CD4-positive, alpha-beta T cell treated with Interleukin-6 for 4 hours (primary cell): ENCODE measurements at places on chromosomes 16 and 17.

GRCh38 chr17:59837308-59838051 lies 55.3 kb downstream of the TUBD1 start:
- peak; percentile 77 for DNase-seq

DNA sequence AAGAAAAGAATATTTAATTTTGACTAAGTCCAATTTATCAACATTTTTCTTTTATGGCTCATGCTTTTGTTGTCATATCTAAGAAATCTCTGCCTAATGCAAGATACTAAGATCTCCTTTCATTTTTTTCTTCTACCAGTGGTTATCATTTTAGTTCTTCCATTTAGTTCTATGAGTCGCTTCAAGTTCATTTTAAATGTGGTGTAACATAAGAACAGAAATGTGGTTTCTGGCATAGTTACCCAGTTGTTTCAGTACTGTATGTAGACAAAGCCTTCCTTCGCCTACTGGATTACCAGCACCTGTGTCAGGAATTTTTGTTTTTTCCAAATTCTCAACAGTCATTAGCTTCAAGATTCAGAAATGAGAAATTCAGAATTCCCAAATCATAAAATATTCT lies 175.7 kb downstream of the PARN start:
- DNase-seq = no peak

- DNase-seq = no peak
Measured at GRCh38 chr17:78202666-78203065, 11.4 kb upstream of the BIRC5 start.

GRCh38 chr17:57739402-57740234 lies 5.5 kb downstream of the CCDC182 start:
- no peak for DNase-seq

GRCh38 chr16:23855010-23855409 lies 19.2 kb downstream of the PRKCB start:
- no peak for DNase-seq

- DNase-seq = no peak
Measured at GRCh38 chr16:19861133-19861532, 23.5 kb downstream of the GPRC5B start.

GRCh38 chr17:28645576-28645939 lies 600 bp upstream of the BLTP2 start:
- DNase-seq = no peak

DNA sequence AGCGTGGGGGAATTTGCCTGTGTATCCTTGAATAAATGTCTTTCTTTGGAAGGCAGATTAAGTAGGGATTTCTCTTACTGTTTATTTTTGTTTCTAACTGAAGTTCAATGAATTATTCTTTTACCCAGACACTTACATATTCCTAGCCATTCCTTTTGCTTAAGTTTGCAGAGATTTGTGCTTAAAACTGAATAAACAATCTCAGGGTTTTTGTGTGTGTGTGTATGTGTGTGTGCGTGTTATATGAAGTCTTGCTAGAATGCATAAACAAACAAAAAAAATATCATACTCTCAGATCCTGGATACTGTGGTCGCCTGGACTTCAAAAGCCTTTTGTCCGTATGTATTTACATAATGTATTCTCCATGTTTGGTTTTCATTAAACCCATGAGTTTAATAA lies 672.8 kb downstream of the MAF start:
- DNase-seq = no peak
